Stomach (tissue), 19 donors: ENCODE measurements at places on chromosomes 16 and 17. TPM values are rescaled to one million over a fixed set of nuclear protein-coding genes. Genes with fewer than 3 reads are reported as not detected.

Gene MPV17L
- total RNA-seq: 5.1 TPM

Gene KRT20
- not detected for total RNA-seq

DNA sequence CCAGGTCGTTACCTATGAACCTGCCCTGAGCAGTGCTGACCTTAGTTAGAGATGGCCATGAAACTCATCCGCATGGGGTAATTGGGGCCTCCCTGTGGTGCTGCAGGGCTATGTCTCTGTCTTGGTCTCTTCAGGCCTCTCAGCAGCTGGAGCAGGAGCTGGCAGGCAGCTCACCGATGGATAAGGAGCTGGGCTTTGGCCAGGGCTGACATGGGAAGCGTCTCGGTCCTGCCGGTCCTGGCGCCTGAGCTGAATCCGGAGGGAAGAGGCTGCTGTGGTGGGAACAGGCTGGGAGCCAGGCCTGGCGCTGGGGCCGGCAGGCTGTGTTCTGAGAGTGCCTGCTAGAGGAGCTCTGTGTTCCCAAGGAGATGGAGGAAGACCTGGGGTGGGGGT lies 10.1 kb downstream of the IL32 start:
- H3K27ac ChIP-seq: peak overlapping the region; percentile 49
- H3K27me3 ChIP-seq: peaks cover 12% of the 10 kb centered on the region
- DNase-seq: no peak
- no peaks in the 10 kb centered on the region for H3K36me3 ChIP-seq
- no peak overlapping the region for H3K4me3 ChIP-seq

DNA sequence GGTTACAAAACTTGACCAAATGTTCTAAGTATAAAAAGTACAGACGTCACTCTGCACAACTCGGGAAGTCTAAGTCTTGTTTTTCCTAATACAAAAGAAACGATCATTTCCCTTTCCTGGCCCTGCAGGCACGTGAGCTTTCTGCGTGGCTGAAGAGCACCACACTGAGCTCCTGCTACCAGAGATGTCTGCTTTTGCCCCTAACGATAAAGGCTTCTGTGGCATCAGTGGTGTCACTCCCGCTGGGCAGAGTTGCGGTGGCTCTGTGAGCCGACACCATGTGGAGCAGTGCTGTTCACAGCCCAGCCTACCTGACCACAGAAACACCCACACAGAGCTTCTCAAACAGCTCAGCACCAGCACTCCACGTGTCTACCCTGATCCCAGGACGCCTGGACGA lies 20.5 kb downstream of the EMC8 start:
- H3K4me3 ChIP-seq: no peak overlapping the region
- peaks cover 63% of the 10 kb centered on the region for H3K36me3 ChIP-seq
- no peaks in the 10 kb centered on the region for H3K27me3 ChIP-seq
- DNase-seq: no peak
- H3K27ac ChIP-seq: no peak overlapping the region

DNA sequence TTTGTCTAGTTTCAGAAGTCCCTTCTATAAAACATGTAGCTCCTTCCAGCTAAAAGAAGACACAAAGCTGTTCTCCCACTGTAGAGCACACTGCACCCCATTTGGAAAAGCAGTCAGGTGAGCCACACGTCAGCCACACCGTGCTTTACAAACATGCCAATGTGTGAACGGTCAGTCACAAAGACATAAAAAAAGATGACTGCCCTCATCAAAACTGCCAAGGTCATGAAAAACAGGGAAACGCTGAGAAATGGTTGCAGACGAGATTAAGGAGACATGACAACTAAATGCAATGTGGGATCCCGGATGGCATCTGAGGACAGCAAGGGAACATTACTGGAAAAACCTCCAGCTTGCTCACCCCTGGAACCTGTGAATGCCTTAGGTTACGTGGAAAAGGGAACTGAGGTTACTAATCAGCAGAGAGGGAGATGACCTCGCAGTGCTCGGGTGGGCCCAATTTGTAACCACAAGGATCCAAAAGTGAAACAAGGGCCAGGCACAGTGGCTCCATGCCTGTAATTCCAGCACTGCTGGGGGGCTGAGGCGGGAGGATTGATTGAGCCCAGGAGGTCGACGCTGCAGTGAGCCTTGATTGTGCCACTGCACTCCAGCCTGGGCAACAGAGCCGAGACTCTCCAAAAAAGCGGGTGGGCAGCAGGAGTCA lies 8.1 kb downstream of the ANKRD11 start:
- H3K27ac ChIP-seq: no peak overlapping the region
- no peaks in the 10 kb centered on the region for H3K36me3 ChIP-seq
- peaks cover 100% of the 10 kb centered on the region for H3K4me1 ChIP-seq
- peak; percentile 56 for DNase-seq
